ENCODE measurements at places on chromosomes 4 and X.

DNA sequence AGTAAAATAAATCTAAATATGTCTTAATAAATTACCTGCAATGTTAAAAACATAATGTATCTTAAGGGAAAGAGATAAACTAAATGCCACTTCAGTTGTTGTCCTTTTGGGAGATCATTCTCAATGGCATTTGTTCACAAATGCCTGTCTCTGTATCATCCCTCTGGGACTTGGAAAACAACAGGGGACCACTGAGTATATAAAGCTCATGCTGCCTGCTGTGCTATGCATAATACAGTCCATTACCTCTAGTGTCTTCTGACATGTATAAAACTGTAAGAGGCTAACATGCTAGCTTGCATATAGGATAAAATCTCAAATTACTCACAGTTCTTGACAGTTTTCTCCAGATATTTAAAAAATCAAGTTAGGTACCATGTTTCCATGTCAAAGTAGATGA lies 503.9 kb downstream of the PDHA2 start:
- DNase-seq, result no peak

DNA sequence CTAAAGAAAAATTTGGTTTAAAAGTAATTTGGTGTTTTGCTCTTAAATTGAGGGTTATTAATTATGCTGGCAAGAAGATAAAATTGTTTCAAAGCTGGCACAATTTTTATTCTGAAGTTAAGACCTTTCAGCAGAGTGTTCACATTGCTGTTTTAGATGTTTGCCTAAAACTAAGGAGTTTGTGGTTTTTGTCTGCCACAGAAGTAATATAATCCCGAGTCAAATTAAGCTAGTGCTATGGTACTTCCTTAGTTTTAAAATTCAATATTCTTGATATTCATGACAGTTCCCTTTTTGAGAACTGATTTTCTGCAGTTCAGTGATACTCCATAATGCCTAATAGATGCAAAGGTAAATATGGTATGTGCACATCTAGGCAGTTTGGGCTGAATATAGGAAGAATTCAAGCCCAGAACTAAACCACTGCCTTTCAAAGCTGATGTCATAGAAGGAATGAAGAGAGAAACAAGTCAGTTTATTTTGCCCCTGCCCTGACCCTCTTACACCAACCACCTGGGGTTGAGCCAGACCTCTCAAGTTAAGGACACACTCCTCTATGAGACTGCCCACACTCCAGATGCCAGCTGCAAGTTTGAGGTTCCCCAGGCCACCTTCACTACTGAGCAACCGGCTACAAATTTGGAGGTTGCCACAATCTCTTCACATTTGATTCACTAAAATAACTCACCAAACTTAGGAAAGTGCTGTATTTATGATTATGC lies 32.1 kb upstream of the VEGFC start:
- DNase-seq, result no peak

DNA sequence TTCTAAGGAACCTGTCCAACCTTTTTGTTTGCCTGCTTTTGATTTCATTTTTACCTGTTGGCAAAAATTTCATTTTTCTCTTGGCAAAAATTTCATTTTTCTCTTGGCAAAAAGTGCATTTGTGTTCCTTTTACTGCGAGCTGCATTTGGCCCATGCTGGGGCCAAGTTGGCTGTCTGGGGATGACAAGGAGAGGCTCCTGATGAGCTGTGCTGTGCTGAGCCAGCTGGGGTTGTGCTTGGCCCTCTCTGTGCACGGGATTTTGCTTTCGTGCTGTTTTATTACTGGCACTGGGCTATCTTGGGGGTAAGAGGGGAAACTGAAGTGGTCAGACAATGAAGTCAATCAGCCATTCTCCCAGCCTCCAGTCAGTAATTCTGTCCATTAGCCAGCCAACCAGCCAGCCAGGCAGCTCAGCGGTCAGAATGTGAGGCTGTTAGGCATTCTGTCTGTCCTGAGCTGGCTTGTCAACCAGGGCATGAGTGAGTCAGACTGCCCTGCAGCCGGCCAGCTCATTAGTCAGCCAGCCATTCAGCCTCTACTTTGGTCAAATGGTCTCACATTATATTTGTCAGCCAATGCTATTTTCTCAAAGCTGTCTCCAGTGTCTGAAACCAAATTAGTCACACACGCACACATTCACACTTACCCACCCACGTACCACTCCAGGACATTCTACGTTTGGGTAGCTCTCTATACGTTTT lies 56.9 kb upstream of the PRPS1 start:
- no peak for DNase-seq

- DNase-seq, result no peak
Observed at GRCh38 chr4:176308441-176308840, 11.3 kb upstream of the SPCS3 start.

GRCh38 chrX:15475021-15475420 lies 18.1 kb downstream of the PIR start:
- no peak for DNase-seq

- no peak for DNase-seq
Observed at GRCh38 chr4:98930311-98930865, 1.5 kb upstream of the EIF4E start.

GRCh38 chr4:188195389-188195985 lies 56.2 kb downstream of the TRIML1 start:
- no peak for DNase-seq

Data from mucosa of descending colon (tissue), 3 donors.